ENCODE measurements at places on chromosomes 2 and 18. TPM values are rescaled to one million over a fixed set of nuclear protein-coding genes. Genes with fewer than 3 reads are reported as not detected.

DNA sequence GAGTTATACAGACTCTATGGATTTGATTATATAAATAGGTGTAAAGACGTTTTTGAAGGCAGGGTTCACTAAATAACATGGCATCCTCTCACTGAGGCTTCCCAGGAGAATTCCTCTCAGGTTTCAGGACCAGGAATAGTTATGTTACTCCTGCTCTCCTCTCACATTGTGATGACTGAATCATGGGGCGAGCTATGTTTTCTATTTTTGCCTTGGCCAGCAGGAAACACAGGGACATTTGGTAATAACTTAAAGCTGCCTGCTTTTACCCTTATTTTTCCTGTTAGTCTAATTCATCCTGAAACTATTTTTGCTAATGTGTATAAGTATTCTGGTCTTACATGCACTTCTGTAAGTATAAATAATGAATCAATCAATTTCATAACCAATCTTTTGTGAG, 115.3 kb upstream of the ITGB6 start:
- DNase-seq, result no peak

GRCh38 chr2:72886505-72887031, 640 bp upstream of the SPR start:
- no peak for DNase-seq

- no peak for DNase-seq
These were observed 31.1 kb upstream of the ACTR3 start for GRCh38 chr2:113858764-113859163.

DNA sequence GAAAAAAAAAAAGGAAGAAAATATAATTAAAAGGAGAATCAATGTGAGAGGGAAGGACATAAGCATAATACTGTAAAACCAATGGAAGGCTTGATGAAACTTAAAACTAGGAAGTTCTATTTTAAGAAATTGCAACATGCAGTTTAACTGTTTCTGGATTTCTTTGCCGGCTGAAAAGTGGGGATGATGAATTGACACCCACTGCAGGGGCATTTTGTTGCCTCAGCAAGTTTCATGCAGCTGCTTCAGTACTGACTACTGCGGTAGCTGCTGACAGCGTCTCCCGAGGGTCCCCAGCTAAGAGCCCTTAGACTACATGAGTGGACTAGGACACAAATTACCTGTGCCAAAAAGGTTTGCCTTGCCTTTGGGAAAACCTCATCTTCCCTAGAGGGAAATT, 69.2 kb downstream of the B3GNT2 start:
- DNase-seq, result no peak

DNA sequence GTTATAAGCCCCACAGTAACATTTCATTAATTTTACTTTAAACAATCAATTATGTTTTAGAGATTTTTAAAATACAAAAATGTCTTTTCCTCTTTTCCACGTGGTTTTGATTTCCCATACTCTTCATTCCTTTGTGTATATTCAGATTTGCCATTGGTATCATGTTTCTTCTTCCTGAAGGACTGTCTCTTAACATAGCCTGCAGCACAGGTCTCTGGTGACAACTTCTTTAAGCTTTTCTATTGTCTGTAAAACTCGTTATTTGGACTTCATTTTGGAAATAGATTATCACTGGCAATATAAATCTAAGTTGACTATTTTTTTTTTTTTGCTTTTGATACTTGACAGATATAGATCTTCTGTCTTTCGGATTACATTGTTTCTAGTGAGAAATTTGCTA, 115.2 kb upstream of the KLHL29 start:
- DNase-seq, result no peak

GRCh38 chr18:9704233-9705118, 3.6 kb upstream of the RAB31 start:
- DNase-seq, result no peak

DNA sequence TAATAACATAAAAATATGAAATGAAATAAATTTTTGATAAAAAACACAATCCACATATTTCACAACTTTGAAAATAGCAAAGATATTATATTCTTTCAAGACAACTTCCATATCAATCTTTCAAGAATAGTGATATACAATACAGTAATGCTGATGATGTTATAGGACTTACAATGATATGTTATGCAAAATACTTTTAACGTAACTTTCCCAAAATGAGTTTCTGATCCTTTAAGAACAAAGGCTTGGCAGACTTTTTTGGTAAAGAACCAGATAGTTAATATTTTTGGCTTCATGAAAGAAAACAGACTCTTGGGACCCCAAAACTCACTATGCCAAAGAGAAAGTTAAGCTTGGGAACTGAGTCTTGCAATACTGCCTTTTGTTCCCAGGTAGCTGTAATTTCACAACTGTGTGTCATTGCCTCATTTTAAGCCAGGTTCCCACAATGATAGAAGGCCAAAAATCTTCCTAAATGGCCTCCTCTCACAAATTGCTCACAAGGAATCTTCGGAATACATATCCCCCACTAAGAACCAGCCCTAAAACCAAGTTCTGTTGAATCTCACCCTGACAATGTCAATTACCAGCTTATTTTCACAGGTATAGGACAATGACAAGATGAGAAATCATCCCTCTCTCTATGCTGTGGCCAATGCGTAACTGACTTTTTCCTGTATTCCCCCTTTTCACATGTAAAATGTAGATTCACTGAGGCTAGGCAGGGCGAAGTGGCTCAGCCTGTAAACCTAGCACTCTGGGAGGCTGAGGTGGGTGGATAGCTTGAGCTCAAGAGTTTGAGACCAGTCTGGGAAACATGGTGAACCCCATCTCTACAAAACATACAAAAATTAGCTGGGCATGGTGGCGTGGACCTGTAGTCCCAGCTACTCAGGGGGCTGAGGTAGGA, 54.8 kb upstream of the STRN start:
- DNase-seq, result no peak

DNA sequence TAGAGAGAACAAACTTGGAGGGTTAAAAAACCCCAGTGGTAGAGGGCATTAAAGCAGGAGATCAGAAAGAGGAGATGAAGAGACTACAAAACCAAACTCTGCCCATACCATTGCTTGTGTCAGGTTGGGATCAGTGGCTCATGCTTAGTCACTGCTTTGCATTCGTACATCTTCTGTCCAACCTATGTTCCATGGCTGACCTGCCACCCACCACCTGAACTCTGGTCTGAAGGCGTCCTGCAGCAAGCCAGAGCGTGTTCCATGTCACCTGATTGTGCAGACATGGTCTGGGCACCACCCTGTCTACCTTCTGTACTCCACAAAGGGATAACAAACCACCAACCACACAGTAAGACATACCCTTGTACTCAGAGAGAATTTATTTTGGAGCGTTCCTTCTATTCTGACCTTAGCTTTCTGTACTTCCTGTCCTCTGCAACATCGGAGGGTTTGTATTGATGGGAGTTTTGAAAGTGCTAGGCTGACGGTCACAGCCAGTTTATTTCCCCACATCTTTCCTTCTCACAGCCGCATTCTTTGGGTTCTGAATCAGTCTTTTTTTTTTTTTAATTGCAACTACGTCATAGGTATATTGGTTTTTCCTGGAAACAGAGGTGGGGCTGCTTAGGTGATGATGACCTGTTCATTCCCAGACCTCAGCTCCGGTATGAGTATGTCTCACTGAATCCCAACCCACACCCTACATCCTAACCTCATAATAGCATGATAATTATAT, 88.3 kb downstream of the SOWAHC start:
- DNase-seq, result no peak

DNA sequence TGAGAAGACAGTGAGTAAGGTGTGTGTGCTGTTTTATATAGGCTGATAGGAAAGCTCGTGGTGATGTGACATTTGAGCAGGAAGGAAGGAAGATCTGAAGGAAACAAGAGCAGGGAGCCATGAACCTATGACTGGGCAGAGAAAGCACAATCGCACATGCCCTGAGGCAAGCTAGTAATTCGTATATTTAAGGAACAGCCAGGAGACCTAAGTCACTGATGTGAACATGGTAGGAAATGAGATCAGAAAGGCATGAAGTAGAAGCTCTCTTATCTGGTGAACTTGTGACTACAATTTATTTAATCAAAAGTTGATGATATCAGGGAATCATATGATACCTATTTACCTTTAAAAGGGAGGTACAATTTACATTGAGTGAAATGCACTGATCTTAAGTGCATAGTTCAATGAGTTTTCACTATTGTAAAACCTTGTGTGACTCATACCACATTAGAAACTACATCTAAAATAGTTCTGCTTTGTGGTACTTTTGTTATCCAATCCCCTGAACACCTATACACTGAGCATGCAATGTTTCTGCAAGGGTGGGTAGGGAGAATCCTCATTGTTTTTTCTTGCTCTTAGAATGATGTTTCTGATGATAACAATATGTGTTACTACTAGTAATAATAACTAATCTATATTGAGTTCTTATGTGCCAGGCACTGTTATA, 67.5 kb downstream of the GALNT13 start:
- DNase-seq, result no peak

- DNase-seq, result no peak
These were observed 1383.5 kb downstream of the DPP10 start for GRCh38 chr2:115825912-115826311.

DNA sequence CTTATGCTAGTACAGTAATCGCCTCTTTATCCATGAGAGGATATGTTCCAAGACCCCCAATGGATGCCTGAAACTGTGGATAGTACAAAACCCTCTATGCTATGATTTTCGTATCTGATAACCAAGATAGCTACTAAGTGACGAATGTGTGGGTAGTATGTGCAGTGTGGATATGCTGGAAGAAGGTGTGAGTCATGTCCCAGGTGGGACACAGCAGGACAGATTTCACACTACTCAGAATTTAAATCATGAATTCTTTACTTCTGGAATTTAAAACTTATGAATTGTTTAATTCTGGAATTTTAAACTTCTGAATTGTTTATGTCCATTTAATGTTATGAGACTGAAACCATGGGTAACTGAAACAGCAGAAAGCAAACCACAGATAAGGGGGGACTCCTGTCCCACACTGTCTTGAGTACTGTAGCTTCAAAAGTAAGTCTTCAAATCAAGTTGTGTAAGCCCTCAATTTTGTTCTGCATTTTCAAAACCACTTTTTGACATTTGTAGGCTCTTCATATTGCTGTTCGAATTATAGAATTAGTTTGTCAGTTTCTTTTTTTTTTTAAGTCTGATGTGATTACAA, 116.0 kb downstream of the LTBP1 start:
- DNase-seq, result no peak

GRCh38 chr18:28193177-28193778, 16.3 kb upstream of the CDH2 start:
- no peak for DNase-seq

ACTR3 gene
- total RNA-seq, result 180 TPM

CHN1 gene
- 37.0 TPM for total RNA-seq

CYP26B1 gene
- 0.22 TPM for total RNA-seq

EGR4 gene
- total RNA-seq, result 1.2 TPM

PLEKHH2 gene
- total RNA-seq, result 2.5 TPM

ST8SIA3 gene
- 2.3 TPM for total RNA-seq

SCYGR4 gene
- not detected for total RNA-seq

TMEM17 gene
- total RNA-seq, result 1.5 TPM

DES gene
- 3.0 TPM for total RNA-seq

GRHL1 gene
- 2.8 TPM for total RNA-seq

Data from H9 (cell line).